ENCODE measurements at places on chromosomes 16 and 17.

DNA sequence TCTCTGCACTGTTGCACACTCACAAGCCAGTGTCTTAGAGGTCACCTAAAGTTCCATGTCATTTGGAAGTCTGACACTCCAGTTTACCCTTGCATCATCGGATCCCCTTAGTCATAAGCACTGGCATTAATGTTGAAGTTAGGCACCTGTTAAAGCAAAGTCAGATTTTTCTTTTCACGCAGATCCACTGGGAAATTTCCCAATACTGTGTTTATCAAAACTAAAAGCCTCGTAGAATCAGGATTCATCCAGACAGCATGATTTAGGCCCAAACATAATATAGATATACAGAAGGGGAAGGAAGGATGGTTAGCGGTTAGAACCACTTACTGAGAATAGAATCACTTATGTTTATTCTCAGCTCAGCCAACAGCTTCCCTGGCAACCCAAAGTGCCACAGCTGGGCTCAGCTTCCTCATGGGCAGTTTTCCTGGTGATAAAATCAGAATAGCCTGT lies 30.1 kb upstream of the HAPSTR1 start:
- no peak for DNase-seq

DNA sequence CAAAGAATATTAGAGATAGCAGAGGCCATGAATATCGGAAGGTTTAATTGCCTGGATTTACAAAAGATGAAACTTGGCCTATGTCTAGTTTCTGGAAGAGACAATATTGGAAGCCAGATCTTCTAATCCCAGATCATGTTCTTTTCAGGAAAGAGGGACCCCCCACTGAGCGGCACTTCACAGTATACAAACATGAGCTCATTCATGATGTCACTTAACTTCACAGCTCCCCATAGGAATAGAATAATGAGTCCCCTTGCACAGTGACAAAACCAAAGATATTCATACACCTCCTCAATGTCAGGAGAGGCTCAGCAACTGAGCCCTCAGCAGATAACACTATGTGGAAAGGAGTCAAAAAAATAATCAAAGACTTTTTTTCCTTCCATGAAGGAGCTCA lies 147.5 kb downstream of the CDH11 start:
- no peak for DNase-seq

- no peak for DNase-seq
Measured at GRCh38 chr16:67544844-67545664, 16.4 kb downstream of the RIPOR1 start.

DNA sequence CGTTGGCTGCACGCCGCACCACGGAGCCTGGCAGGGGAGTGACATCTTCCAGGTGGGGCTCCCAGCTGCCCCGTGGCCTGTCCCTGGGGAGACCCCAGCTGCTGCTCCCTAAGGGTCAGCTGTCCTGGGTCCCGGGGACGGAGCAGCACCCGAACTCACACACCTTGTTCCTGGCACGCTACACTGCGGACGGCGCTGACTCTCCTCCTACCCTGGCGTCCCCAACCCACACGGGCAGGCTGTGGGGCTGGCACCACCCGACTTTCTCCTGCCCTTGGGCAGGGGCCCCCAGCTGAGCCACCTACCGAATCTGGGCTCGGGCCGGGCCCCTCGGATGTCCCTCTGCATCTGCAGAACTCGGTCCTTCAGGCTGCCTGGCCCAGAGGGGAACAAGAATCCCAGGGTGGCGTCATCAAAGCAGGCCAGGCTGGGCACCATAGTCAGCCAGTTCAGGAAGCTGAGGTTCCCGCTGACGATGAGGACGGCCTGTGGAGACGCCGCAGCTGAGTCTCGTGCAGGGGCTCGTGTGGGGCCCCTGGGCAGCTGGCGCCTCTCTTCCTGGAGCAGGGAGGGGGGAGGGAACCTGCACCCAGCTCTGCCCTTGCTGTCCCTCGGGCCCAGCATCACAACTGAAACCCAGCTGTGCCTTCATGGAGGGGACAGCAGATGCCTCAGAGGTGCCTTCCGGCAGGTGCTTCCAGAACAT lies 70.5 kb upstream of the GNG13 start:
- DNase-seq, result no peak

DNA sequence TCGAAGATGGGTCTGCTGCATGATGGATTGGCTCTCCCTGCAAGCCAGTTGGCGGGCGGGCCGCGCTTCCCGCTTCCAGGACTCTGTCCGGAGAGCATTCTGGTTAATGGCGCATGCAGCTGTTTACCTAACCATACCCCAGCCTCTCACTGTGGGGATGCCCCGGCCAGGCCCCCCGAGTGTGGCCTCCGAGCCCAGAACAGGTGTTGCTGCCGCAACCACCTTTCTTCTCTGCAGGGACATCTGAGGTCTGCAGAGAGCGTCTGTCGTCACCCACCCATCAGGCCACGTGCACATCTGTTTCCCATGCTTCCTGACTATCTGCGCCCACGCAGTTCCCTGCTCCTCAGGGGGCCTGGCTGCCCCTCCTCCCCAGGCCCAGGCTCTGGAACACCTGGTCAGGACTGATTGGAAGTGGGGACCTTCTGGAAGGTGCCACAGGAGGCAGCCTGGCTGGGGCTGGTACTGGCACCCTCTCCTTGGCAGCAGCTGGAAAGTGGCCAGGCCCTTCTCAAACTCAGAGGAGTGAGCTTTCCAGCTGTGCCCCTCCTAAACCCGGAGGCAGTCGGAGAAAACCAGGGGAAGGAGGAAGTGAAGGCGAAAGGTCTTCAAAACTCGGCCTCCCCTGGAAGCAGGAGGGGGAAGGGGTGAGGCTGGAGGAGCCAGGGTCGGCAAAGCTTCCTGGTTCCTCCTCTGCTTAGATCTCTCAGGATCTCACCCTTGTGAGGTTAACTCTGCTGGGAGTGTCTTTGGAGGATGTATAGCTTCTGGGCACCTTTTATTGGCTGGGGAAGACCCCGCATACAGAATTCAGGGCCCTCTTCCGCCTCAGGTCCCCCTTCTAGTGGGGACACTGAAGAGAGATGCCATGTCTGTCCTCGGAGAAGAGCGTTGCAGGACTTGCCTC lies 64.5 kb upstream of the CIBAR2 start:
- DNase-seq, result no peak

DNA sequence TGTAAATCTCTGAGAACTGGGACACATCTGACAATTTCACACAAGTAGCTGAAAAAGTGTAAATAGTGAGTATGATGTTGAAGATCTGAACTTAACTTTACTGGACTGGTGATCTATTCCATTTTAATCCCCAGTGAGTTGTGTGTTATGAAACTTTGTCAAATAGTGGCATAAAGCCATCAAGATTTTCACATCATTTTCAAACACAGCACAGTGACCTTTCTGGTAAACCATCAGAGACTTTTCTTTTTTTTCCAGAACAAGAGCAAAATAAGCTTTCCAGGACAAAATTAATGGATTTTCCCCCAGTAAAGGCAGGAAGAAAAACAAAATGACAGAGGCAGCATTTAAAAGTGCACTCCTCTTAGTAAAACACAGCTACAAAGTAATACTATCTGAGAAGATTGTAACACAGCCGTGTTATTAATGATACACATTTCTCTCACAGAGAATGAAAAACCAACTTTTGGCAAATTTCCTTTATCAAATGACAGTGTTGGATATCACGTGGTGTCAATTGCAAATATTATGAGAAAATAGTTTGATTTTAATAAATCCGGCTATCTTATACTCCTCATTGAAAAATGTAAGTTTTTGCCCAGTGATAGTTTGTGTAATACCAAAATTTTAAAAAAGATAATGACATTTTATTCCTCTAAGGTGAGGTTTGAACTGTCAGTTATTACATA lies 16.8 kb upstream of the COL1A1 start:
- DNase-seq, result no peak

- DNase-seq, result no peak
Measured at GRCh38 chr17:49734515-49735490, 27.0 kb upstream of the SLC35B1 start.

- DNase-seq, result peak; percentile 59
Measured at GRCh38 chr17:64081802-64082799, 47.8 kb downstream of the ERN1 start.

- DNase-seq, result no peak
Measured at GRCh38 chr17:61248399-61248798, 151.2 kb upstream of the TBX2 start.

GRCh38 chr17:19391432-19391831 lies 4.4 kb upstream of the MFAP4 start:
- no peak for DNase-seq

GRCh38 chr16:65314627-65315008 lies 192.8 kb upstream of the CDH11 start:
- peak; percentile 62 for DNase-seq

- DNase-seq, result no peak
Measured at GRCh38 chr16:58850678-58851020, 116.5 kb upstream of the GOT2 start.

GRCh38 chr16:56549161-56549560 lies 15.7 kb upstream of the MT4 start:
- no peak for DNase-seq

- DNase-seq, result no peak
Measured at GRCh38 chr16:4862639-4863038, 15.4 kb downstream of the UBN1 start.

DNA sequence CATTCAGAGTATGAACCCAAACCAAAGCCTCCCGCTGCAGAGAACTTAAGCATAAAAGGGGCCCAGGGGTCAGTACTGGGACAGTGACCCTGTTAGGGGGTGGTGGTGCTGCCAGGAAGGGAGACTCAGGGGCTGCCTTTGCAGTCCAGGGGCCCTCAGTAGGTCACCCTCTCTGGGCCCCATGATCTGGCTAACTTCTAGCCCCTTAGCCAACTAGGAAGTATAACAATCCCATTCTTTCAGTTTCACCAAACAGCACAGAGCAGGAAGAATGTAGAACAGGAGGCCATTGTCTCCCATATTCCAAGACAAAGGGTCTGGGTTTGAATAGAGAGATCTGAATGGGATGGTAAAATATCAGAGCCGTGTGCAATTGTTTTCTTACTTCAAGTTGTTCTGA lies 378.6 kb upstream of the C16orf82 start:
- no peak for DNase-seq

DNA sequence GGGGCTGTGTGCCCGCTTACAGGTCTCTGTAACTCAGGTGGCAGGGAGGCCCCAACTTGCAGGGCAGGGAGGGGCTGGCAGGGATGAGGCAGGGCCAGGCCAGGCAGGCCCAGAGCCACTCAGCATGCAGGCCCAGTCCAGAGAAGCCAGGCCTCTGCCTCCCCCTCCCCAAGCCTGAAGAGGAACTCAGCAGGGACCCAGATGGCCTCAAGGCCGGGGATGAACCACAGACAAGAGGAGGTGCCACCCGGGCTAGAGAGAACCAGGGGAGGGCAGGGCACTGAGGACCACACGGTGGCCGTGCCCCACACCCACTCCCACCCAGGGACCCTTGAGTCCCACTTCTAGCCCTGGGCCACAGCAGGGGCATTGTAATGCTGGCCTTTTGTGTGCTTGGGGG lies 29.8 kb upstream of the EIF1 start:
- no peak for DNase-seq

DNA sequence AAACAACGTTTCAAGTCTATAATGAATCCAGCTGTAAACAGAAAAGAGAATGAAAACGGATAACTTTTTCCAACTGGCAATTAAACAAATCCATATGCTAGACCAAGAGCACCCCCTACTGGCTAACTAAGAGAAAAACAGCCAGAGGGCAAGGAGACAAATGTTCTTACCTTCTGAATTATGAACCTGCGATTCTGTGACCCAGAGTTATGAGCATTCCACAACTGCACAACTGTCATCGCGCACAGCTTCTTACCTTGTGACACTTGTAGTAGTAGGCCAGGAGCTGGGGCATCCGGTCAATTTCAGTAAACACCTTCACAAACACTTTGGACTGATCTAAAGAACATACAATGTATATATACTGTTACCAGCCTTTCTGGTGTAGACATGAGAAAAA lies 18.6 kb downstream of the COG7 start:
- DNase-seq, result peak; percentile 41

DNA sequence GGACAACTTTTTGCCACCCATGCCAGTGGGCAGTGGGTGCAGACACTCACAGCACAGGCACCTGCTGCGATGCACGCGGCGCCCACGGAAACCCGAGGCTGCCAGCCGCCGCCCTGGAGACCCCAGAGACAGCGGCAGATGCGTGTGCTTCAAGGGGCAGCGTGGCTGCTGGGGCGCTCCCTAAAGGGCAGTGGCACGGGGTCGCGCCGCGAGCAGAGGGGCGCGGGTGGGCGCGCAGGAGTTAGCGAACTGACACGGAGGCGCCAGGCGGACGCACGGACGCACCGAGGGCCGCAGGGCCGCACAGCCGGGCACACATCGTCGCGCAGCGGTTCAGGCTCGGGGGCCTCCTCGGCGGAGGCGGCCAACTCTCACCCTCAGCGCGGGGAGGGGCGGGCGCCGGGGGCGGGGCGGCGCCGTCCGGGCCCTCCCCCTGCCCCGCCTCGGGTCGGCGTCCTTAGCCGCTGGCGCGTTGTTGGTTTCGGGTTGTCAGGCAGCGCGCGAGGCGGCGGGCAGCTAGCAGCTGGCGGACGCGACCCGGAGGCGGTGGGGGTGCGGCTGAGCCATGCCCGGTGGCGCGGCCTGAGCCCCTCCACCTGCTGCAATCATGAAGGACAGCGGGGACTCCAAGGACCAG lies at the start of gene KIF19:
Gene KIF19, plus strand, starts transcription at position 484 of the 637 bp plus-strand sequence. Its CDS starts 124 bp downstream, at position 608.
- DNase-seq, result no peak

DNA sequence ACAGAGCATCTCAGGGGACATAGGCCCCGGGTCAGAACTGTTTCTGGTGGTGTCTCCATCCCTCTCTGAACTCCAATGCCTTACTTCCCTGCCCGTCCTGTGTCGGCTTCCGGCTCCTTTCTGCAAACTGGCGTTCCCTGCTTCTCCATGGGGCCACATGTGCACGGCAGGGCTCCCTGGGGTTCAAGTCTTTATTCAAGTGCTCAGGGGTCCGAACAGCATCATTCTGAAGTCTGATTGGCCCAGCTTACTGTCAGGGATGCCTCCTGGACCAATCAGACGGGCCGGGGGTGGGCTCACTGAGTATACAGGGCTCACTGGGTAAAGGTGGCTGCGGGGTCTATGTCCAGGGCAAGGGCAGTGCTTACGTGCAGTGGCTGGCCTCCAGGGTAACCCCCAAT lies 17.1 kb downstream of the C16orf82 start:
- DNase-seq, result no peak

DNA sequence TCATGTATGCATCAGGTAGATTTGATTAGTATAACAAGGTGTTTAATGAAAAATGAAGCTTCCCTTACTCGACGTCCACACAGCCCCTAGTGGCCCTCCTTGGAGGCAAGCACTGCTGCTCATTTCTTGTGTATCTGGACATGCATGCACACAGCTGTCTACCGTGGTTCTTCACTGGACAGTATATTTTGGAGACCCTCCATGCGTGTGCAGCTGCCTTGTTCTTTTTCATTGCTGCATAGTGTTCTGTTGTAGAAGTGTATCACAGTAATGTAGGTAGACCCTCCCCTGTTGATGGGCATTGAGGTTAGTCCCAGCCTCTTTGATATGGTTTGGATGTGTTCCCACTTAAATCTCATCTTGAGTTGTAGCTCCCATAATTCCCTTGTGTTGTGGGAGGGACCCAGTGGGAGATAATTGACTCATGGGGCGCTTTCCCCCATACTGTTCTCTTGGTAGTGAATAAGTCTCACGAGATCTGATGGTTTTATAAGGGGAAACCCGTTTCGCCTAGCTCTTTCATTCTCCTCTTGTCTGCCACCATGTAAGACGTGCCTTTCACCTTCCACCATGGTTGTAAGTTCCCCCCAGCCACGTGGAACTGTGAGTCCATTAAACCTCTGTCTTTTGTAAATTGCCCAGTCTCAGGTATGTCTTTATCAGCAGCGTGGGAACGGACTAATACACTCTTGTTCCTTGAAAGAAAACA lies 6.3 kb downstream of the CMIP start:
- no peak for DNase-seq

GRCh38 chr16:59635674-59636073 lies 901.6 kb upstream of the GOT2 start:
- peak; percentile 83 for DNase-seq
